ENCODE measurements at places on chromosomes 11 and 22. TPM values are rescaled to one million over a fixed set of nuclear protein-coding genes. Genes with fewer than 3 reads are reported as not detected.
A peak's percentile ranks its signal among the peaks of the same experiment; 100 is the strongest.

DNA sequence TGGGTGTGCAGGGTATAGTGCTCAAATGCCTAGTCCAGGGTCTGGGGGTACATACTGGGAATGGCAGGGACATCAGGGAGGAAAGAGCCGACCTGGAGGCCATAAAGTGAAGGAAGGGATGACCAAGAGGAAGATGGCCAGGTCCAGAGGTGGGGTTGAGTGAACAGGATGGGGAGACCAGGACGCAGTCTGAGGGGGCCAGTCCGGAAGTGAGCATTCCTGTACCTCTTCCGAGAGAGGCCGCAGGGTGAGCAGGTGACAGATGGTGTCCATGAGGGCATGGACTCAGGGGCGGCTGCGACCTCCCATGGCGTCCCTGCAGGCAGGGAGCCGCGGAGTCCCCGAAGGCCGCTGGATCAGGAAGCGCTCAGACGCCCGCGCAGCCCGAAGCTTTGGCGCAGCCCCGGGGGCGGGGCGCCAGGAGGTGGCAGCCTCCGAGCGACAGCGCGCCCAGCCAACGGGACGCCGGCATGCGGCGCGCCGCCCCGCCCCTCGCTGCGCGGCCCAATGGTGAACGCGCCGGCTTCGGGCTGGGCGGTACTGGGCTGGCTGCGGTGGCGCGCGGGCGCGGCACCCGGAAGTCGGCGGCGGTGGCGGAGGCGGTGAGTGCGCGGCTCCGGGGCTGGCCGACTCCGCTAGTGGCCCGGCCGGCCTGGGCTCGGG is at the start of gene TANGO2:
Gene TANGO2, plus strand, starts transcription at position 578 of the 663 bp plus-strand sequence. CDS start 15,689 bp downstream, outside the sequence.
- peaks cover 7% of the 10 kb centered on the region for H3K36me3 ChIP-seq
- H3K27ac ChIP-seq: peak within 1 kb of the TSS; percentile 68
- H3K4me1 ChIP-seq: peaks cover 19% of the 10 kb centered on the region
- peaks cover 6% of the 10 kb centered on the region for H3K27me3 ChIP-seq
- peak within 1 kb of the TSS; percentile 82 for H3K4me3 ChIP-seq
- DNase-seq: peak; percentile 30

DNA sequence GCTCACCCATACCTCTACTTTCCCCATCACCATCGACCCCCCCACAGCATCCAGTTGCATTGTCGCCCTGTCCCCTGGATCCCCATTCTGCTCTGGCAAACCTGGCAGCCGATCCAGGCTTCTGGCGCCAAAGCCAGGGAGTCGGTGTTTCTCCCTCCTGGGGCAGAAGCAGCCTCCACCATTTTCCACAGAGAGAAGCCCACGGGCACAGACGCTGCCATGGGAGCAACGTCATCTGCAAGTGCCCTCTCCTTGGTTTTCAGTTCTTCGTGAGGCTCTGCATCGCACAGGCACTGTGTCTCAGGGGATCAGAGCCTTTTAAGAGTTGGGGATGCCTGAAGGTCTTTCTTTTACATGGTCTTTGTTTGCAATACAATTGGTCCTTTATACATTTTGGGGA is 2.3 kb downstream of the YPEL4 start:
- no peak overlapping the region for H3K4me3 ChIP-seq
- H3K27ac ChIP-seq: no peak overlapping the region
- DNase-seq: no peak
- peaks cover 32% of the 10 kb centered on the region for H3K27me3 ChIP-seq

DNA sequence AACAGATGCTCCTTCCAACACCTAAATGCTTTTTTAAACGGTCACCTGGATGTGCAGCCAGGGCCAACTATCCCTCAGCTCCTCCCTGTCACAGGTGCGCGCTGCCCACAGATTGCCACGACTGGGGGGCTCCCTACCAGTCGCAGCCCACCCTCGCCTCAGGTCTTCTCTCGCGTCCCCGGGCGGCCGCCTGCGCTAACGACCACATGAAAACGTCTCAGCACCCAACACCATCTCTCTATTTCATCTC is 469 bp downstream of the ZBED5 start:
- peaks cover 14% of the 10 kb centered on the region for H3K36me3 ChIP-seq
- H3K27ac ChIP-seq: peak overlapping the region; percentile 93

The OR51B4 gene
- not detected for polyA plus RNA-seq

GRCh38 chr11:75786101-75786736 is 17.6 kb downstream of the DGAT2 start:
- peaks cover 4% of the 10 kb centered on the region for H3K4me1 ChIP-seq
- no peak overlapping the region for H3K4me3 ChIP-seq
- H3K27ac ChIP-seq: no peak overlapping the region
- H3K27me3 ChIP-seq: no peaks in the 10 kb centered on the region

- no peak overlapping the region for H3K4me3 ChIP-seq
- no peaks in the 10 kb centered on the region for H3K27me3 ChIP-seq
- no peaks in the 10 kb centered on the region for H3K36me3 ChIP-seq
- no peak overlapping the region for H3K27ac ChIP-seq
- H3K4me1 ChIP-seq: peaks cover 15% of the 10 kb centered on the region
Measured at GRCh38 chr11:94515398-94515797, 3.1 kb downstream of the C11orf97 start.

GRCh38 chr11:35579557-35580396 is 38.5 kb upstream of the FJX1 start:
- no peaks in the 10 kb centered on the region for H3K36me3 ChIP-seq
- peak overlapping the region; percentile 76 for H3K27ac ChIP-seq
- no peak overlapping the region for H3K4me3 ChIP-seq
- H3K4me1 ChIP-seq: peaks cover 31% of the 10 kb centered on the region

- DNase-seq: no peak
- H3K4me1 ChIP-seq: peaks cover 12% of the 10 kb centered on the region
- no peaks in the 10 kb centered on the region for H3K27me3 ChIP-seq
- no peak overlapping the region for H3K27ac ChIP-seq
- H3K4me3 ChIP-seq: no peak overlapping the region
Measured at GRCh38 chr11:116955548-116955947, 118.1 kb upstream of the APOA1 start.

DNA sequence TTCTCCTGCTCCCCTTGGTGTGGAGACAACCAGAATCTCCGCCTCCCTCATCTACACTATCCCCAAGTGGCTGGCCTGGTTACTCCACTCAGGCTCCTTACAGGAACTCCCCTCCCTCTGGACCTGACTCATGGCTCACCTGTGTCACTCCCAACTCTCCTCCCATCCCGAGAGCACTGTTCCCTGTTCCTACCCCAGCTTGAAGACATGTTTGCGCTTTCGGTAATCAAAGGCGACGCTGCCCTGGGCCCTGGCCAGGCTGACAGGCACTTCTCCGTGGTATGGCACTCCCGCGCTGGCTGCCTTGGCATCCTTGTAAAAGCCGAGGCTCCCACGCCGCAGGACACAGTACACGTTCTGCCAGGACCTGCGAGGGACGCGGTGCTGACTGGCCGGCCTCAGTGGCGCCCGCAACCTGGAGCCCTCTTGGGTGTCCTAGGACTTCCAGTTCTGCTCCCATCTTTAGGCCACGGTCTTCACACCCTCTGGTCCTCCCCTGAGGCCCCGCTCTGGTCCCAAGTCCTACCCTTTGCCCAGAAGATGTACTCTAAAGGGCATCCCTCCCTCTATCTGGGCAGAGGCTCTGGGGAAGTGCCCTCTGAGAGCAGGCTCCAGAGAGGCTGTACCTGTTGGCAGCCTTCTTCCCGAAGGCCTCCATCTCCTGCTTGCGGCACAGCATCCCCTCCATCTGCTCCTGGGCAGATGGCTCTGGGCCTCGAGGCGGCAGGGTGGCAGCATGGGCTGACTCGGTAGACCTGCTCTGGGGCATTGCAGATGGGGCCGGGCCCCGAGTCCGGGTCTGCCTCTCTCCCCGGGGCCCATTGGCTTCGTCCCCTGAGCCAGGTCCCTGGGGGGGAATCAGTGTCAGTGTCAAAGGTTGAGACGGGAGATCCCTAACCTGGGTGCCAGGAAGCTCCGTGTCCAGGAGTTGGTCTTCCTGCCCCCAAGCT is 9.4 kb upstream of the RBM4B start:
- peaks cover 14% of the 10 kb centered on the region for H3K36me3 ChIP-seq
- H3K4me3 ChIP-seq: no peak overlapping the region
- H3K27me3 ChIP-seq: no peaks in the 10 kb centered on the region

DNA sequence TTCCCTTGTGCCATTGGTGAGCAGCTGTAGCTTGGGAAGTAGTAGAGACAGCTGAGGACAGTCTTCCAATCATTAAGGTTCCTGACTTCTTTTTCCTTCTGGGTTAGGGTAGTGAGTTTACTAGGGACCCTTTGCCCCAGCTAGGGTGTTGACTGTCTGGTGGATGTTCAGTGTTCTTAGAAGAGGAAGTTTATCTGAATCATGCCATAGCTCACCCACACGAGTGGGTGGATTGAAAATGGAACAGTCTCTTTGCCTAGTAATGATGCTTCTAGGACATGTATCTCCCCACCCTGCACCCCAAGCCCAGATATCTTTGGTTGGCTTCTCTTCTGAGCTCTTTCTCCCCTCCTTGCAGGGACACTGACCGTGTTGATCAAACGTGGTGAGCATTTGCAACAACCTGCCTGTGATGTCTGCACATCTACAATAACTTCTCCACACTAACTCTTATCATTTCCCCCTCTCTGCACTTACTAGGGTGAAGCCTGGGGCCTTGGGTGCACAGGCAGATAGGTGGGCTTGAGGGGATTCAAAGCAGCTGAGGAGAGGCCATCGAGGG is 57.1 kb upstream of the HORMAD2 start:
- no peaks in the 10 kb centered on the region for H3K27me3 ChIP-seq
- H3K4me3 ChIP-seq: no peak overlapping the region
- H3K4me1 ChIP-seq: peaks cover 7% of the 10 kb centered on the region
- peaks cover 64% of the 10 kb centered on the region for H3K36me3 ChIP-seq
- no peak for DNase-seq

The MICAL3 gene
- polyA plus RNA-seq: 50.2 TPM

The FAM111B gene
- 5.3 TPM for polyA plus RNA-seq

DNA sequence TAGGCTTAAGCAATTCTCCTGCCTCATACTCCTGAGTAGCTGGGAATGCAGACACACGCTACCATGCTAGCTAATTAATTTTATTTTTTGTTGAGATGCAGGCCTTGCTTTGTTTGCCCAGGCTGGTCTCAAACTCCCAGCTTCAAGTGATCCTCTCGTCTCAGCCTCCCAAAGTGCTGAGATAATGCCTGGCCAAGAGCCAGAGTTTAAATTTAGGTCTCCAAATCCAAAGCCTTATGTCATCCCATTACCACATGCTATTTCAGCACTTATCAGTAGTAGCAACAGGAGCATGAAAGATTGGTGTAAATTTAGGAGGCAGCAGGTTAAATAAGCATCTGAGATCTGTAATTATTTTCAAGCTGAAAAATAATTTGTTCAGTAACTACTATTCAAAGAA is 326.1 kb upstream of the ANO5 start:
- H3K4me3 ChIP-seq: no peak overlapping the region
- no peaks in the 10 kb centered on the region for H3K36me3 ChIP-seq
- no peaks in the 10 kb centered on the region for H3K4me1 ChIP-seq
- DNase-seq: no peak

The NAALAD2 gene
- not detected for polyA plus RNA-seq

DNA sequence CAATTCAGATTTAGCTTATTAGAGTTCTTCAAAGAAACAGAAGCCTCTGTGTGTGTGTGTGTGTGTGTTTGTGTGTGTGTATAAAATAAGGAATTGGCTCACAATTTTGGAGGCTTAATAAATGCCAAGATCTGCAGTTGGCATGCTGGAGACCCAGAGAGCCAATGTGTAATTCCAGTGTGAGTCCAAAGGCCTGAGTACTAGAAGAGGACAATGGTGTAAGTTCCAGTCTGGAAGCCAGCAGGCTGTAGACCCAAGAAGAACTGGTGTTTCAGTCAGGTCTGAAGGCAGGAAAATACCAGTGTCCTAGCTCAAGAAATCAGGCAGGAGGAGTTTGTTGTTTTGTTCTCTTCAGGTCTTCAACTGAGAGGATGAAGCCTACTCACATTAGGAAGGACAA is 20.0 kb downstream of the TMEM135 start:
- H3K36me3 ChIP-seq: no peaks in the 10 kb centered on the region
- no peak overlapping the region for H3K27ac ChIP-seq
- DNase-seq: no peak
- H3K4me3 ChIP-seq: no peak overlapping the region

GRCh38 chr11:1988667-1989317 is 8.8 kb downstream of the H19 start:
- H3K4me3 ChIP-seq: no peak overlapping the region
- H3K4me1 ChIP-seq: no peaks in the 10 kb centered on the region

The AP2A2 gene
- 42.4 TPM for polyA plus RNA-seq

DNA sequence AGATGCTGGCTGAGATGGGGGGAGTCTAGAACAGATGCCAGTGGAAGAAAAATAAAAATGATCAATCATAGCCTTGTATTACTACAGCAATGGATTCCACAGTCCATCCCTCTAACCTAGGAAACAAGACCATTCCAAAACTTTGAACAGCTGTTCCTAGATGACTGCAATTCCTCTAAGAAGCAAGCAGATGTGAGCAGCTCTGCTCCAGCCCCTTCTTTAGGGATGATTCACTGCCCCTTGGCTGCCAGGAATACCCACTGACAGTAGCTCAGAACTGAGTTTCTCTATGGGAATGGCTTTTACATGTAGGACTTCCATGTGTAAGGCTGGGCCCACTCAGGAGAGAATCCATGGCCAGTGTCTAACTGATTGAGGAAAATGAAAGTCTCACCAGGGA is 943.9 kb downstream of the OPCML start:
- no peaks in the 10 kb centered on the region for H3K27me3 ChIP-seq
- DNase-seq: no peak

The CARD16 gene
- 16.6 TPM for polyA plus RNA-seq

GRCh38 chr11:73176145-73176873 is 34.2 kb upstream of the FCHSD2 start:
- no peaks in the 10 kb centered on the region for H3K27me3 ChIP-seq
- no peak overlapping the region for H3K27ac ChIP-seq
- peaks cover 20% of the 10 kb centered on the region for H3K4me1 ChIP-seq
- no peak for DNase-seq
- H3K4me3 ChIP-seq: no peak overlapping the region
- no peaks in the 10 kb centered on the region for H3K36me3 ChIP-seq

DNA sequence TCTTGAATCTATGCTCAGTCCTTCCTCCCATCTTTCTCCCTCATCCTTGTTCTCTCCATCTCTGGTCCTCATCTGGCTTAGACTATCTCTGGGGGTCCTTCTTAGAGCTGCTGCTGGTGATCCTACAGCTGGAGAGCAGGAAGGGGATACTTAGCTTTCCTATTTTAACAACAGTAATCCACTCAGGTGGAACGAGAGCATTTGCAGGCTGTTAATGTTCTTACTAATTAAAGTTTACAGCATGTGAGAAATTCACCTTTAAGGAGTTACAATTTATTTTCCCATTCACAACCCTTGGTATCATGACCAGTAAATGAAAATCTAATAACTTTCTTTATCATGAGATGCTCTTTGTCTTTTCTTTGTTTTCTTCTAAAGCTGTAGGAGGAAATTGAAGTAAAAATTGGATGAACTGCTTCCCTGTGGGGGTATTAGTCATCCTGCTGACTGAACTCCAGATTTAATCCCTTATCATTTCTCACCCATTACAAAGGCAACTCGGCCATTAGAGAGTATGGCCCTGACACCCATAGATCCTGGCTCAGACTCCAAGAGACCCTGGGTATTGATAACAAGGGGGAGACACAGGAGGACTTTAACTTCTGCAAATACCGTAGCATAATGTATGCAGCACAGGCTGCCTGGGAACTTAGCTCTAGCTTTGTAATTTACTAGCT is 37.6 kb upstream of the MTNR1B start:
- no peak for DNase-seq
- H3K27me3 ChIP-seq: peaks cover 3% of the 10 kb centered on the region
- no peak overlapping the region for H3K4me3 ChIP-seq
- H3K27ac ChIP-seq: no peak overlapping the region
- no peaks in the 10 kb centered on the region for H3K4me1 ChIP-seq

The MRGPRE gene
- not detected for polyA plus RNA-seq

The MACROD1 gene
- polyA plus RNA-seq: 4.6 TPM
